ENCODE measurements at places on chromosomes 4 and X.

DNA sequence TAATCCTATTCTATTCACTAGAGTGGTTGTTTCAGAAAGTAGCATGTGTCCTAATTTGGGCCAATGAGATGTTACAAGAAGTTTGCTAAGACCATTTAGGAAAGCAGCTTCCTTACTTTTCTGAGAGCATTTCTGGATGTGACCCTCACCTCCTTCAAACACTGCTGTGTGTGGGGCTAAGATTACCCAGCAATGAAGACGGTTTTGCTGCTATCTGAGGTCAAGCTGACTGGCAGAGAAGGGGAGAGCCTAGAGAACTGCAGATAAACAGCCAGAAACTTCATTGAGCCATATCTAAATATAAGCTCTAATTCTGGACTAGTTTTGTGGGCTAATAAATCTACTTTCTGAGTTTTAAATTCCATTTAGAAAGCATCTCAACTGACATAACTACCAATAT is 36.4 kb downstream of the ZAR1 start:
- DNase-seq = no peak

- DNase-seq = no peak
Measured at GRCh38 chr4:14934704-14935390, 67.4 kb upstream of the CPEB2 start.

DNA sequence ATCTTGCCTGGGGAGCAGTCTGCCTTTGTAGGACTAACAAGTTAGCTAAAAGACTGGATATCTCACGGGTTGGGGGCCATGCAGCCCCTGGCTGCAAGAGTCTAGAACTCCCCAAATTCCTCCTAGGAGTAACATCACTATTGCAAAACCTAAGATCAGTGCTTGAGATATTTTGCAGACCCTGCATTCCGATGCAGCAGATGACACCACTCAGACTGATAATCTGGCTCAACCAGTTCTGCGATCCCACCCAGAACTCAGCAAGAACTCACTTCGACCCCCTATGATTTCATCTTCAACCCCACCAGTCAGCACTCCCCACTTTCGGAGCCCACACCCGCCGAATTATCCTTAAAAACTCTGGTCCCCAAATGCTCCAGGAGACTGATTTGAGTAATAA is 834.0 kb downstream of the C4orf33 start:
- no peak for DNase-seq

DNA sequence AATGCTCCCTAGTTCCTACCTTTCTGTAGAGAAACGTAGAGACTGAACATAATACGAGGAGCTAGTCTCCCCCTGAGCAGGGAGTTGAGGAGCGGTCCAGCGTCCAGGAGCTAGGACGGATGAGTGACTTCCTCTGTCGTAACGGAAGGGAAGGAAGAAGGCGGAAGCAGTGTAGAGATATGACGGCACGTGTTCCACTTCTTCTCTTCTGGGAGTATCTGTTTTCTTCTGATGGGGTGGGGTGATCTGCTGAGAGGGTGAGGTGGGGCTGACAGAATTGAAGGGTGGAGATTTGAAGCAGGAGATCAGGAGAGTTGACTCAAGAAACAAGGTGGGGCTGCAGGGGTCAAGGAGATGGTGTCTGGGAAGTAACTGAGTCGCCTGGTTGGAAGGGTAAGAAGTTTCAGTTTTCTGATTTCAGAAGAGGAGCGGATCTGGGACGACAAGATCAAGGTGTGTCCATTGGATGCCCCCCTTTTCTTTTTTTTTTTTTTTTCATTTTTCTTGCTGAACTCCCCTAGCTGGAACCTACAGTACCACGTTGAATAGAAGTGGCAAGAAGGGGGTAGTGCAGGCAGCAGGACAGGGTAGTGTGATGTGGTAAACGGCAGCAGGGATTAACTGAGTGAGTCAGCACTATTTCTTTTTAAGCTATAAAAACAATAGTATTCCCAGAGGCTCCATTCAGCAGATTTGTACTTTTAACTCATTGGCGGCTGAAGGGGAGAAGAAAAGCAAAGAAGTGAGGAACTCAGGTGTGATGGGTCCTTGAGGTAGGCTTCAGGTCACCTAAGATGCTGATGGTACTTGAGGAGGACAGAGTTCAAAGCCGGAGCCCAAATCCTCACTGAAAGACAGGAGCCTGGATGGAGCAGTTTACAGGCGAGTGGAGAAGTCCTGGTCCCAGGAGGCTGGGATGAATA is 50.8 kb upstream of the SETD7 start:
- DNase-seq = no peak

GRCh38 chrX:104183685-104184084 is 17.4 kb downstream of the FAM199X start:
- DNase-seq = no peak

DNA sequence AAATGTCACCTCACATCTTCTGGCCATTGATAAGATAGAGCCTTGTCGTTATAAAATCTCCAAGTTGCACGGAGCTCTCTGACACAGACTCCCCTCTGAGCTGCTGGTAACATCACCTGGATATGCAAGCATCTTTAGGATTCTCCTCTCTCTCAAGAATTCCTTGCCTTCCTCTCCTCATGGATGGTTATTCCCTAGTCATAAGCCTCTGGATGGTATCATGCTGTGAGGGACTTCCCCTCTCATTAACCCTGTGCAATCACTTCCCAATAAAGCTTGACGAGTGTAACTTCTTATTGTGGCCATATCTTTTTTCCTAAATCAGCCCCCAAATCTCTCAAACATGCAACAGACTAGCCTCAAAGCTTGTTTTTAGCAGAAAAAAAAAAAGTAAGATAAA is 1057.0 kb upstream of the SLIT2 start:
- DNase-seq = no peak

GRCh38 chrX:54292755-54293154 is 65.1 kb downstream of the WNK3 start:
- DNase-seq = no peak

- DNase-seq = no peak
Measured at GRCh38 chr4:139163806-139164206, 13.2 kb downstream of the ELF2 start.

- no peak for DNase-seq
Measured at GRCh38 chr4:169133932-169134331, 123.9 kb upstream of the CBR4 start.

DNA sequence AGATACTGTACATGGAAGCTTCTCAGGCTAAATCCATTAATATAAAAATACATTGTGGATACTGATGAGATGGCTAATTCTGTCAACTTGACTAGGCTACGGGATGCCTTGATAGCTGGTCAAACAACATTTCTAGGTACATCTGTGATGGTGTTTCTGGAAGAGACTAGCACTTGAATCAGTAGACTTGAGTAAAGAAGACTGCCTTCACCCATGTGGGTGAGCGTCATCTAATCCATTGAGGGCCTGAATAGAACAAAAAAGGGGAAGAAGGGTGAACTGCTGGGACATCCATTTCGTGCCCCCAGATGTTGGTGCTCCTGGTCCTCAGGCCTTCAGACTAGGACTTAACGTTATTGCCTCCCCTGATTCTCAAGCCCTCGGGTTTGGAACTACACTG is 3.7 kb upstream of the SRP72 start:
- DNase-seq = no peak

- no peak for DNase-seq
Measured at GRCh38 chr4:120158046-120158445, 91.4 kb upstream of the MAD2L1 start.

DNA sequence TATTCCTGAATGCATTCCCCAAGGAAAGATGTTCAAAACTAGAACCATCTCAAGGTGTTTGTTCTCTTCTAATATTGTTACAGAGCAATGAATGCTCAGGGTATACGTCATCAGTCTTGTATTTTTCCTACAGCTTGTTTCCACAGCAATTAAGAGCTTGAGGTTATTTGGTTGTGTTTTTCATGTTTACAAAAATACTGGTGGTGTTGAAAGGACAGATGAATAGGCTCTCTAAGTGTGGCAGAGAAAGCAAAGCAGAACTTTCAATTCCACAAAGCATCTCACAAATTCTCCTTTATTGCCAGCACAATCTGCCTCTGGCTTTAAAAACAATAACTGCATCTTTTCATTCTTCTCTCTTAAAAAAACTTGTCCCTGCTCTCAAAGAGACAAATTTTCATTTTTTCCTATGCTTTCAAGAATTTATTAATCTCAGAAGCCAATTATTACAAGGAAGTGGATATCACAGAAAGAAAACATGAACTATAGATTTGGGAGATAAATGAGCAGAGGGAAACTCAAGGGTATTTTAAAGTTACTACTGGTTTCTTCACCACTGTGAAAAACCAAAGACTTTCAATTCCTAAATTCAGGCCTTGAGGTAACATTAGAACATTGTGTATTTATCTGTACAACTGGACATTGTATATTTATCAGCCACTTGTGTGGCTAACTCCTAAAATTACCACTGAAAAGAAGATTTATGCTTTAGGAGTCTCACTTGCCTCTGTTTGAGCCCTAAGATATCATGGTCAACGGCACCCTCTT is 49.2 kb downstream of the DDX53 start:
- DNase-seq = no peak

- DNase-seq = no peak
Measured at GRCh38 chr4:83552083-83552482, 16.2 kb downstream of the GPAT3 start.

GRCh38 chr4:173211838-173212237 is 43.2 kb downstream of the GALNT7 start:
- no peak for DNase-seq

DNA sequence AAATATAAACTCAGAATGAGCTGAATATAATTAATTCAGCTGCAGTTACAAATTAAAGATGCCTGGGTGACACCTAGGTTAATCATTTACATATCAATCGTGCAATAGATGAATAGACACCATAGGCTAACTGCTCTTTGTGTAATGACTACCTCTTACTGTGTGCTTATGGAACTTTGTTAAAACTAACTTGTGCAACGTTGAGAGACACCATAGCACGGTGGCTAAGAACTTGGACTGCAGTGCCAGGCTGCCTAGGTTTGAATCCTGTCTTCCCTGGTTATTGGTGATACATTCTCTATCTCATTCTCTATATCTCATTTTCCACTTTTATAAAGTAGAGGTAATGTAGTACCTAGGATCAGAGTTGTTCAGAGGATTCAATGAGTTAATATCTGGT is 46.9 kb downstream of the SMAD1 start:
- no peak for DNase-seq

DNA sequence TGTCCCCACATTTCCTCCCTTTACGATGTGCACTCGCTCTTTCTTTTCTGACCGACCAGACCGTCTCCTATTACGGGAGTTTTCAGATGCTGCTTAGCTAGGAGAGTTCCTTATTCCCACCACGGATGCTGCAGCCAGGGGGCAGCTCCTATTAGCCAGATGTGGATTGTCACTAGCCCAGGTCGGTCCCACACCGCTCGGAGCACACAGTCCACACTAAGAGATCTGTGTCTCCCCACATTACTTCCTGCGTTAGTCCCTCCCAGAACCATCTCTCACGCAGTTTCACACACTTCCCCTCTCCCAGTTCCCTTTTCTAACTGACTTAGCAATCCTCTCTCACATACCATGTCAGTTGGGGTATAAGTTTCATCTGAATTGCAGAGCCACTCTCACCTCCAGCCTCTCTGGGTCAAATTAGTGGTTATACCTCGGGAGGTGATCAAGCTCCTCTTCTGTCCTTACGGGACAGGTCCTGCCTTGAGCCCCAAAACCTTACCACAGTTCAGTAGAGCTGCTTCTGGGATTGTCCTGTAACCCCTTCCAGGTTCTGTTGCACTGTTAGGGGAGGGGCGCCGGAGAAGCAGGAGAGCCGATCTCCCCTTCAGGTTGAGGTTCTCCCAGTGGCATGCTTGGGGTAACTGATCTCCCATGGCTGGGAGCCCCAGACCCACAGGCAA is 28.2 kb downstream of the SULT1E1 start:
- DNase-seq = no peak

DNA sequence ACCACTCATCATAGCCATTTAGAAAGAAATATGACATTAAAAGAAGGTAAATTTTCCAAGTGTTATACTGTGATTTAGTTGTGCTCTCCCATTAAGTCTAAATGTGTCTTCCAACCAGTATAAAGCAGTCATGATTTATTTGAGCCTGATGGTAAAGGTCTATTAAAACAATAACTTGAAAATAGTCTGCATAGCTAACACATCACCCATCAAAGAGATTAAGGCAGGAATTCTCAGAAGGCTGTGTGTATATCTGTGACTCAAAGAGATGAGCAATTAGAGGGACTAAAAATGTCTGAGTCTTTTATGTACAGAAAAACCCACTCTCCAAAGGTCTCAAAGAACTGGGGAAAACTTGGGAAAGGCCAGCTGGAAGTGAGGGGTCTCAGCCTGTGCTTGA is 70.3 kb upstream of the IQCM start:
- no peak for DNase-seq

- no peak for DNase-seq
Measured at GRCh38 chr4:113907559-113907958, 71.9 kb downstream of the ARSJ start.

- DNase-seq = no peak
Measured at GRCh38 chr4:125112536-125112935, 202.2 kb upstream of the FAT4 start.

GRCh38 chrX:19848110-19848509 is 39.3 kb downstream of the SH3KBP1 start:
- no peak for DNase-seq

DNA sequence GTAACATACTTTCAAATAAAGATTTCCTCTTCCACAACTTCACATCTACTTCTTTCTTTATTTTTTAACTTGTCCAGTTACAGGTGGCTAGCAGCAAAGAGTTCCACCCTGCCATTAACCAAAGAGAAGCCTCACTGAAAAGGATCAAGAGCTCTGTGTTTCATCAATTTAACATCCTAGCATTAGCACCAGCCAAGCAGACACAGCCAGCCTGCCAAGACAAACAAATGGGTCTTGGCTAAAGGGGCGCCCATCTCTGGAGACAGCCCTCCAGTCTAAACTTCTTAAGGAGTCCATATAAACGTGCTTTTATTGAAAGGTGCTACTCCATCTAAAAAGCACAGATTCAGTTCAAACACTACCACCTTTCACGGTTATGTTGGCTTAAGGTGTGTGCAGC is 105.3 kb downstream of the ADAMTS3 start:
- no peak for DNase-seq

GRCh38 chrX:42809569-42809968 is 31.6 kb upstream of the PPP1R2C start:
- DNase-seq = no peak

DNA sequence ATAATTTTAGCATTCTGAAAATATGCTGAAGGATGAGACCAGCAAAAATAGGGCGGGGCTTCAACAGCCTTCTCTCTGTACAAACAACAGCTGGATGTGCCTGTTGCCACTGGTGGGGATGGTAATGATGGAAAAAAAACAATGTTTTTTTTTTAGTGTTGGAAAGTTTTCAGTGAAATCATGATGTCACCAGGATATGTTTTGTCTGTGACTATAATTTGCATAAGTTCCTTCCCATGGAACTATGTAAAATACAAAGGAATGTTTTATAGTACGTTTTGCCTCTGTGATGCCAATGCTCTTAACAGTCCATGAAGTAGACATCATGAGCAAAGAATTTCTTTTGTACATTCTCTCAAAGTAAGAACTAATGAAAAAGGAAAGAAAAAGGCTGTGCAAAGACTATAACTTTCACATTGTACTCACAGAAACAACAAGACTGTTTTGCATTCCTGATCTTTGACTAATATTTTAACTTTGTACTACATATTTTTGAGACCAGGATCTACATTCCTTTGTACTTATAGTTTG is 589.7 kb downstream of the SPRY1 start:
- DNase-seq = no peak

All from D721Med (cell line).